Right kidney (tissue), 9 donors: ENCODE measurements at places on chromosomes 5 and 9.

DNA sequence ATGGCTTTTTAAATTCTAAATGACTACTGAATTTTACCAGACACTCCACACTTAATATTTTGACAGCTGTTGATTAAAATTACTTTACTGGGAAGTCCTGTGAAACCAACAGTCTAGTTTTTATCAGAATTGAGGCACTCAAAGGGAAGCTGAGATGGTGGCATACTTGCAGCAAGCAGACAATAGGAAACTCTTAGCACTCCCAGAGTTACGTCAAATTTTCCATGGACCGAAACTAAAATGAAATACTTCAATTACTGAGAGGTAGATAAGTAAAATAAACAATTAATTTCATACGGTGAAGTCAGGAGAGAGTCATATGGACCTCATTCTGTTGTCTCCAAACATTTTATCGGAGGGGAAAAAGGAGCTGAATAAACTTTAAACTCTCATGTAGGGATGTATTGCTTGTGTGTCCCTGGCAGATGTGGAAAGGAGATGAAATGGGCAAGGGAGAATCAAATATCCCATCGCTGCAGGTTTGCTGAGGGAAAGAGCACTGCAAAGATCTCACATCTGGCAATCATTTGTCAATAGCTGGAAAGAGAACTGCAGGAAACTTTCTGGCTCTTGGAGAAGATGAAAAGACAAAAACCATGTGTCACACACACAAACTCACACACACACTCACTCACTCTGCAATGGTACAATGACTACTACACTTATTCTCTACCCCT is 189.4 kb downstream of the BNC2 start:
- no peak for DNase-seq

GRCh38 chr5:35626108-35626507 is 8.4 kb downstream of the SPEF2 start:
- DNase-seq: no peak

DNA sequence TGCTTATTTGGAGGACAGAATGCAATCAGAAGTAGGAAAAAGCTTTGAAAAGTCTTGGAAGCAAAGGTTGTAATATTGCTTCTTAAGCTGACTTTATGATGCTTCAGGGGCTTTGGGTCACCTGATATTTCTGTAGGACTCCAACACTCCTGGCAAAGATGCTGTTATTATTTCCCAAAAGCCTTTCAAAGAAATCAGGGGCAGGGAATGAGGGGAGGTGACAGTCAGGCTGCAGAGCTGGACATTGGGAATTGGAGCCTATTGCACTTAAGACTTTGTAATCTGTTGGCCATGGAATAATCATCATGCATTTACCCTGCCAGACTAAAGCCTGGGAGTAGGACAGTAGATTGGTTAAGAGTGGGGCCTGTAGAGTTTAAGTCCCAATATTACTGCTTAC is 168.3 kb upstream of the IL12B start:
- no peak for DNase-seq

DNA sequence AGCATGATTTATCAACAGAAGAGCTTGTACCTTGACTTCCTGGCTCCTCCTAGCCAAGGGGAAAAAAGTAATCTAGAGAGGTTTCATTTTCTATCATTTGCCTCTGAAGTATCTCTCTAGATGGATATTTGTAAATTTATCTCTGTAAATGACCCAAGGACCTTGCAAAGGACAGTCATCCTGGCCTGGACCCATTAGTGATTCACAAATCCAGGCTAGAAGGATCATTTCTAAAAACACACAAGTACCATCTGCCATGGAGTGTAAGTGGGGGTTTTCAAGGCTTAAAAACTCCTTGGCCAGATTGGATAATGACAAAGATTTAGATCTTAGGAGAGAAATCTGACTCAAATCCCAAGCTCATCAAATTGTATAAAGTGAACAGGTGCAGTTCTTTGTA is 8.1 kb downstream of the TTC23L start:
- DNase-seq: no peak

GRCh38 chr9:136244122-136244968 is 1.3 kb downstream of the QSOX2 start:
- no peak for DNase-seq

- no peak for DNase-seq
Observed at GRCh38 chr9:109316207-109316640, 4.6 kb downstream of the EPB41L4B start.

GRCh38 chr9:136686794-136687711 is at the start of gene AGPAT2:
Gene AGPAT2 (minus strand): TSS chr9:136687457. CDS start chr9:136687357, 100 bp downstream.
- DNase-seq: peak; percentile 88

DNA sequence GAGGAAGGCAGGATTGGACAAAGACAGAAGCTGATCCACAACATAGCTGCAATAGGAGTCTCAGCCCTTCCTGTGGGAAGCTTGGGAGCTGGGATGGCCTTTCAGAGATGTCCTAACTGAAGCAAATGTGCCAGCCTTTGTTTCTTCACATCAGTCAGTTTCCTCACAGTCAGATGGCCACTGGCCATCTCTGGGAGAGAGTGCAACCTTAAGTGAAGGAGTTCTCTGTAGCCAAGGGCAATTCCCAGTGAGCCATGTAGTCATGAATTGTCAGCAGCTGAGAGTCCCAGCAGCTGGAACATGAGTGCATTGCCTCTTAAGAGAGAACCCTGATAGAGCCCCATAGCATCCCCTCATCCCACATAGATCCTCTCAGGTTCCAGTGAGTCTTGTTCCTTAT is 89.1 kb upstream of the LIFR start:
- DNase-seq: no peak

DNA sequence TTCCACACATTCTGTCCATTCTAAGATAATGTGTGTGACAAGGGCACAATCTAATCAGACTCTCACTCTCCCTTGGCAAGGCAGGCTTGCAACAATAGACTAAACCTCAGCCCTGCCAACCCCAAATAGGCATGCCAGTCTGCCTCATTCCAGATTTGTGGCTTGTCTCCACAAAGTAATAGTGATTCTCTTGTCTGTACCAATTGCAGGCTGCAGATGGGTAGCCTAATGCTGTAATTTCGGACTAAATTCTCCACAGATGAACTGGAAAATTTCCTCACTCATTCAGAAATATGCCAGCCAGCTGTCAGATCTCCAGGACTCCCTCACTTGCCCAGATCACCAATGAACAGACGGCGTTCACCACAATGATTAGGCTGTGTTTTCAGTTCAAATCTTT is 413.6 kb downstream of the ELAVL2 start:
- DNase-seq: no peak

DNA sequence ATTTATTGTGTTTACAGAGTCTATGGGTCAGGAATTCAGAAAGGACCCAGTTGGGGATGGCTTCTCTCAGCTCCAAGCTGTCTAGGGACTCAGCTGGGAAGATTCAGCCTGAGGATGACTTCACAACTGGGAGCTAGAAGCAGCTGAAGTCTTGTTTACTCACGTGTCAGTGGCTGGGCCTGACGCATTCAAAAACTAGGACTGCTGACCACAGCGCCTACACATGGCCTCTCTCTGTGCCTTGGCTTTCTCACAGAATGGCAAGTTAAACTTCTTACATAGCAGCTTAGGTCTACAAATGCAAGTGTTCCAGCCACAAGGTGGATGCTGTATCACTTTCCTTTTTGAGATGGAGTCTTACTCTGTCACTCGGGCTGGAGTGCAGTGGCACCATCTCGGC is 16.3 kb upstream of the PPP2CA start:
- no peak for DNase-seq

- DNase-seq: no peak
Observed at GRCh38 chr9:73215249-73215648, 63.6 kb downstream of the ANXA1 start.

- DNase-seq: no peak
Observed at GRCh38 chr9:99353408-99353807, 131.3 kb downstream of the SEC61B start.
